Fibroblast of skin of right biceps (primary cell): ENCODE measurements at places on chromosomes 1 and 21.

DNA sequence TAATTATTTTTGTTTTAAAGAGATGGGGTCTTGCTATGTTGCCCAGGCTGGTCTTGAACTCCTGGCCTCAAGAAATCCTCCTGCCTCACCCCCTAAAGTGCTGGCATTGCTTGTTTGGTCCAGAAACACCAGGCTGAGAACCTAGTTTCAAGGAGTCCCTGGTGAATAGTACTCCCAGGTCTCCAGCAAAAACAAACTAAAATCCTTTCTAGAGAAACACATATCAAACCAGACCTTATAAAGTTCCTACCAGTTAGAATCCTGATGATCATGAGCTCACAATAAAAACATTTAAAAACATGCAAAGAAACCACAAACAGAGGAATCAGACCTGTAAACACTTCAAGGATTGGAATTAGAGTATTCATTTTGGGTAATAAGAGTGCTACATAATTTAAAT, 34.4 kb upstream of the PADI1 start:
- peak; percentile 79 for DNase-seq

- no peak for DNase-seq
Observed at GRCh38 chr21:25657140-25657539, 18.1 kb downstream of the JAM2 start.

GRCh38 chr1:119713039-119713748, 1.5 kb downstream of the PHGDH start:
- peak; percentile 43 for DNase-seq

DNA sequence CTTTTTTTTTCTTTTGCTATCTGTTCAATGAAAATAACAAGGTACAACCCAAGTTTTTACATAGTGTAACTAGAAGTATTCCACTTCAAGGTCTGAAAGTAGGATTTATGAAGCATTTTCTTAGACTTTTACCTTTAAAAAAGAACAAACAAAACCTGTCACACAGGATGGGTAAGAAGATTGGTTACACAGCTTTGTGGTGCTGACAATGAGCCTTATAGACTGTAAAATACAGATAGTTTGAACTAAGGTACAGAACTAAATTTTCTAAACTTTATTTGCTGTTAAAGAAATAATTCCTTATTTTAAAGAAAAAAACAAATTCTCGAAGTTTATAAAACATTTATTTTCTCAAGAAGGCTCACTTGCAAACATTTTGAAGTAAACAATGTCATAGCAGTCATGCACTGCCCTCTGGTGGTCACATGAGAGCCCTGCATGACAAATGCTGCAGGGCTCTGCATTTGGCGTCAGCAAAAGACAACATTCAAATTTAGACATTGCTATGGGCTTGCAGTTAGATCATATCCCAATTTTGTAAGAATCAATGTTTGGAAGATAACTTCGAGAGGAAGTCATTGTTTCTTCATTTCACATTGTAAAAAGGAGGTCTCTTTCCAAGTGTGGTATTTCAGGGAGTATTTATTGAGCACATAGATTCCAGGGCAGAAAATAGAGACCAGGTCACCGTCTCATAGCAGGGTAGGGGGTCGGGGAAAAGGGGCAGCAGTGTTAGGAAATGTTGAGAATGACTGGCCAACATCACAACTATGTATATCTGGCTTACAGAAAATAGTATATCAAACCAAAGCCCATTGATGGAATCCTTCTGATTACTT, 115.3 kb upstream of the FMN2 start:
- peak; percentile 47 for DNase-seq

DNA sequence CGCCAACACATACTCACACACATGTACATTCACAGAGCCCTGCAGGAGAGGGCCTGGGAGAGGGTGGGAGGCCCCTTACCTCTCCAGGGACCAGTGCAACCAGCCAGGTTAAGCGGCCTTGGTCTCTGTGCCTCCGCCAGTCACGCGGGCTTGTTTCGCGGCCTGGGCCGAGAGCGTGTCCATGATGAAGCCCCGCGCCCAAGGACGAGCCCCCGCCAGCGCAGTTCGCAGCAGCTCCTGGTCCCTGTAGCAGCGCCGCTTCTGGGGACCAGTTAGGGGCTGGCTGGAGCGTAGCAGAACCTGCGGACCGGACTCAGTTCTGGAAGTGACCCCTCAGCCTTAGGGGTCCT, 7.3 kb upstream of the FAM167B start:
- DNase-seq = no peak

DNA sequence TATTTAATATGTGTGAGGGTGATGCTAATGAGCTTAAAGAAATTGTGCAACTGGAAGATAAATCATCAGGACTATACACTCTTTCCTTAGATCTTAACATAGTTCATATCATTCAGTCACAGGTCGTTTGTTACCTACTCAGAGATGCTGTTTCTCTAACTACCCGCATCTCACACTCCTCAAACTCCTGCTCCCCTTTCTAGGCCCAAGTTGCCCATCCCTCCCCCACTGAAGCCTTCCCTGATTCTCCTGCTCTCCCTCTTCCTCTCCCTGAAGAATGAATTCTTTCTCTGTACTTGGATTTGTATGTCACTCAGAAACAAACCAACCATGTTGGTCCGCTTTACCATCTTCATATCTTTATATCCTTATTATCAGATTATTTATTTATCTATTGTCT, 9.1 kb downstream of the SH3GLB1 start:
- no peak for DNase-seq

GRCh38 chr21:45022348-45022675, 52.1 kb upstream of the ADARB1 start:
- DNase-seq = no peak

DNA sequence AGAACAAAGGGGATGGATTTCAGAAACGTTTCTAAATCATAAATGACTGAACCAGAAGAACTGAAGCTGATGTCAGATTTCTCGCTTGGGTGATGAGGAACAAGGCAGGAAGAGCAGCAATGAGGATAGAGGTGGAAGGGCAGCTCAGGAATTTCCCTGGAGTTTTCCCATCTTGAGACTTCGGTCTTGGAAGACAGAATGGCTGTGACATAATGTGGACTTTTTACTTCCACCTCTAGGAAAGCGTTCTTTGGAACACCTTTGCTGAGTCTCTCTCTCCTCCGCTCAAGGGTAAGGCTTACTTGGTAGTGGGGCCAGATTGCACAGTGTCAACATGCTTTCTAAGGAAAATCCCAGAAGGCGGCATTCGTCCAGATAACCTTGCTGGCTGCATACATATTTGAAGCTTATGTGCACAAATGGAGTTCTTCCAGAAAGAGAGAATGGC, 36.6 kb downstream of the DEGS1 start:
- no peak for DNase-seq

DNA sequence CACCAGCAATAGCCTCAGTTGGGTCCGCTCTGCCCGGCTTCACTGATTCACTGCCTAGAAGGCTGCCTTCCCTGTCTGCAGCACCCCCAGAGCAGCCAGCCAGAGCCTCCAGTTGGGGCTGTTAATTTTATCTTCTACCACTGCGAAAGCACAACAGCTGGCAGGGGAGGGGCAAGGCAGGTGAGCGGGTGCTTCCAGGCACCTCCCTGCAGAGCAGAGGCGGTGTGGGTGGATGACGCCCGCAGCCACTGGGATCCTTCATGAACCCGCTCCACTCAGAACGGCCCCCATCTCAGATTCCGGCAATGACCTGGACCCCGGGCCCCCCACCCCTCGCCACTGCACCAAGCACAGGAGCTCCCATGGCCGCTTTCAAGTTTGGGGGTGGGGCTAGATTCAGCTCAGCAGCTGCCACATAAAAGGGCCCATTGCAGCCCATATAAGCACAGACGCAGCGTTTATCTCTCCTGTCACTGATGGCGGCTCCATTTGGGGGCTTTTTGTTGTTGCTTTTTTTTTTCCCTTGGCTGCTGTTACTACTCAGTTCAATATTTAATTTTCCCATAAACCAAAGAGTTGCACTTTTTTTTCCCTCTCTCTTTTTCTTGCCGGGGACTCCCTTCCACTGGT, 128.0 kb upstream of the KLHDC7A start:
- no peak for DNase-seq

DNA sequence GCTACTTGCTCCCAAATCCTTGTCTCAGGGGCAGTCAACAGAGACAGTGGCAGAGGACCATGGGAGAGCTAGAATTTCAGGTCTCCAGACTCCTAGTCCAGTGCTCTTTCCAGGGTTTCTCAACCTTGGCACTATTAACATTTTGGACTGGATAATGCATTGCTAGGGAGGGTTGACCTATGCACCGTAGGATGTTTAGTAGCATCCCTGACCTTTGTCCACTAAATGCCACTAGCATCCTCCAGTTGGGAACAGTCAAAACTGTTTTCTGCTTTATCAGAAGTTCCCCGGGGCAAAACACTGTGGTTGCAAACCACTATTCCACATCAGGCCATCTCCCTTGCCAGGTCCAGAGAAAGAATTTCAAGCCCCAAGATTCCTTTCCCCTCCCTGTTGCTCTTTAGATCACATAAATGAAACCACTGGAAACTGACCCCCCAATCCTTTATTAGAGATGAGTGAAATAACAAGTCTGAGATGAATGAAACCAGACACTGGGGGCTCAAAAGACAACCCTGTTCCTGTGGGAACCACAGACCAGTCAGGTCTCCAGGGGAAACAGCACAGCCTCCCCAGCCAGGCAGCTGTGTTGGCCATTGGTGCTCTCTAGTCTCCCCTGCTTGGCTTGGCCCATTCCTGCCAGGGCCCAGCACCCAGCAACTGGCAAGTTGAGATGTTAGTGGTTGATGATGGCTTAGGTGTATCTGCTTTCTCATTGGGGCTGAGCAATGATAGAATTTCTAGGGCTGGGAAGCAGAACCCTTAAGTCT, 3.8 kb upstream of the TCEA3 start:
- no peak for DNase-seq

GRCh38 chr1:40073062-40073461, 24.0 kb downstream of the PPT1 start:
- DNase-seq = no peak

- no peak for DNase-seq
Observed at GRCh38 chr21:37413553-37414291, 47.1 kb downstream of the DYRK1A start.

DNA sequence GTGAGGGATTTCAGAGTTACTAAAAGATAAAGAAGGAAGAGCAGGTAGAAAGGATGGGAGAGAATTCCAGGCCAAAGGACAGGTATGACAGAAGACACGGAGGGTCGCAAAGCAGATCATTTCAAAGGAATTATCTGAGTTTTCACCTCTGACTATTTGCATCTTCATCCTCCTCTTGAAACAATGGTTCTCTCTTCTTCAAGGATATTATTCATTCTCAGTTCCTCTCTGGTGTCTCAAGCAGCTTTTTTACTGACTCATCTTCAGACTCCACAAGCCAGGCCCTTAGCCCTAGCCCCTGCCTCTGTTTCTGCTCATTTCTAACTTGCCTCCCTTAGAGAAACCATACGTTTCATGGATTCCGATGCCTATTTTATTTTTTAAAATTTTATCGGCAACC, 15.0 kb downstream of the DDX59 start:
- DNase-seq = no peak

GRCh38 chr1:1427820-1428148, 6.7 kb upstream of the ANKRD65 start:
- DNase-seq = no peak

DNA sequence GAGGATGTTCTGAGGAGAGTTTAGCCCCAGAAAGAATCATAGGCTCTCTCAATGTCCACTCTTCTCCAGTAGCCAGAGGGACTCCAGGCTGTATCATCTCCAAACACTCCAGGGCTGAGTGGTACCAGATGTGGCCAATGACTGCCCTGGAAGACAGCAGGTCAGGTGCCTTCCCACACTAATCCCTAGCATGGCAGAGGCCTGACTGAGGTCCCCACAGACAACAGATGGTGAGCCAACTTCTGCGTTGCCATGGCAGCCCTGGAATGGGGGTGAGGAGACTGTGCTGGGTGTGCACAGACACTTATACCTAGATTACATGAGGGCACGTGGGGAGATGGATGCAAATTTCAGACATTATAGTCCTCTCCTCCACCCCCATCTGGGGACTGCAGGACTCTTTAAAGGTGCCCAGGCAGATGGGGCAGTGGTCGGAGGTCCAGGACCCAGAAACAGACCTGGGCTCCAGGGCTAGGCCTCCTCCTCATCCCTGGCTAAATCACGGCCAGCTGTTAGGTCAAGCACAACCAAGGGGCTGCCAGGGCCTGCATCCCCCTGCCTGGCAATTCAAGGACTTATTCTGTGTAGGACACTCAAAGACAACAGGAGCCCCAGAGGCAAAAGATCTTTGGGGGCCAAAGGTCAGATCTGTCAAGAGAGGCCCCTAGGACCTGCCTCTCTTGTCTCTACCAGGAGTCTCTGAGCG, 42.9 kb downstream of the CAMK2N1 start:
- no peak for DNase-seq

DNA sequence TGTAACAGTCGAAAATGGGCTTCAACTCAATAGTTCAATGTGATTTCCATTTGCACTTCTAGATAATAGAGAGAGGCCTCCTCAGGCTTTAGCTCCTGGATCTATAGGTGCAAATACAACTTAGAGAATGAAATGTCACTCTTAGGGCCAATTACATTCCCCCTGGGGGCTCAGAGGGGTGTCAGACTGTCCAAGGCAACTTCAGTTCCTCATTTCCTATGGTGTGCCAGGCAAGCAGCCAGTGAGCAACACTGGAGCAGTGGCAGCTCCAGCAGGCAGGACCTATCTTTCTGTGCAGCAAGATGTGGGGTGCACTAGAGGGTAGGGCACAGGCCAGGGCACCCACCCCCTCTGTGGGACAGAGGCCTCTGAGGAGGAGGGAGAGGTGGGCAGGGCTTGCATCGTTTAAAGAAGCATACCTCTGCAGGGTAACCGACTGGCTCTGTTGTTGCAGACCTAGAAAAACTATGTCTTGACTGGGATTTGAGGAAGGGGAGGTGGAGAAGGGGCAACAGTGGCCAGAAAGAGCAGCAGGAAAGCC, 97.3 kb downstream of the SUSD4 start:
- DNase-seq = no peak

DNA sequence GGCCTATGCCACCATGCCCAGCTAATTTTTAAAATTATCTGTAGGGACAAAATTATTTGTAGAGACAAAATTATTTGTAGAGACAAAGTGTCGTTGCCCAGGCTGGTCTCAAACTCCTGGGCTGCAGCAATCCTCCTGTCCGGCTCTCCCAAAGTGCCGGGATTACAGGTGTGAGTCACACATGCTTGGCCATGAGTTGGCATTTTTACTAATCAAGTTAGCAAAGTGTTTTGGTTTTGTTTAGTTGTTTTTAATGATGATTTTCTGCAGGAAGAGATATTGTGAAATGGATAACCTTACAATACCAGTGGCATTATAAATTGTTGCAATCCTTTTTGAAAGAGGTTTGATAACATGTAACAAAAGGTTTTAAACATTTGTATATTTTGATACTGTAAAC, 65.3 kb upstream of the MAGI3 start:
- DNase-seq = no peak
